ENCODE measurements at places on chromosomes 6 and 20. TPM values are rescaled to one million over a fixed set of nuclear protein-coding genes. Genes with fewer than 3 reads are reported as not detected.

The SPDEF gene
- not detected for total RNA-seq

The COL10A1 gene
- not detected for total RNA-seq

The APOBEC2 gene
- total RNA-seq = 135 TPM

The CALHM6 gene
- not detected for total RNA-seq

The PRR18 gene
- not detected for total RNA-seq

The NKX2-2 gene
- total RNA-seq = not detected

The TBC1D22B gene
- total RNA-seq = 6.3 TPM

The GABRR1 gene
- 0.15 TPM for total RNA-seq

The PDE7B gene
- 2.7 TPM for total RNA-seq

The ENPP5 gene
- total RNA-seq = 3.2 TPM

The BMP7 gene
- not detected for total RNA-seq

The SEL1L2 gene
- 0.64 TPM for total RNA-seq

The HLA-DOB gene
- total RNA-seq = not detected

The EYA4 gene
- 35.7 TPM for total RNA-seq

The LY6G5C gene
- total RNA-seq = 2.1 TPM

The GNAS-AS1 gene
- total RNA-seq = 0.65 TPM

The OOEP gene
- total RNA-seq = not detected

The DYNLT2 gene
- 1.0 TPM for total RNA-seq

The MLN gene
- not detected for total RNA-seq

The PPP2R5D gene
- total RNA-seq = 29.1 TPM

The SUMO4 gene
- total RNA-seq = 0.32 TPM

The BACH2 gene
- total RNA-seq = 16.9 TPM

The FLRT3 gene
- 1.2 TPM for total RNA-seq

The SLC4A11 gene
- total RNA-seq = 1.4 TPM

The TRAPPC3L gene
- total RNA-seq = not detected

The ZNF165 gene
- 0.48 TPM for total RNA-seq

The CYP39A1 gene
- total RNA-seq = 0.63 TPM

The FAM209B gene
- 0.58 TPM for total RNA-seq

The BPIFA1 gene
- not detected for total RNA-seq

The TAPBP gene
- total RNA-seq = 37.4 TPM

The OTOR gene
- total RNA-seq = not detected
